ENCODE measurements at places on chromosomes 11 and 22.

DNA sequence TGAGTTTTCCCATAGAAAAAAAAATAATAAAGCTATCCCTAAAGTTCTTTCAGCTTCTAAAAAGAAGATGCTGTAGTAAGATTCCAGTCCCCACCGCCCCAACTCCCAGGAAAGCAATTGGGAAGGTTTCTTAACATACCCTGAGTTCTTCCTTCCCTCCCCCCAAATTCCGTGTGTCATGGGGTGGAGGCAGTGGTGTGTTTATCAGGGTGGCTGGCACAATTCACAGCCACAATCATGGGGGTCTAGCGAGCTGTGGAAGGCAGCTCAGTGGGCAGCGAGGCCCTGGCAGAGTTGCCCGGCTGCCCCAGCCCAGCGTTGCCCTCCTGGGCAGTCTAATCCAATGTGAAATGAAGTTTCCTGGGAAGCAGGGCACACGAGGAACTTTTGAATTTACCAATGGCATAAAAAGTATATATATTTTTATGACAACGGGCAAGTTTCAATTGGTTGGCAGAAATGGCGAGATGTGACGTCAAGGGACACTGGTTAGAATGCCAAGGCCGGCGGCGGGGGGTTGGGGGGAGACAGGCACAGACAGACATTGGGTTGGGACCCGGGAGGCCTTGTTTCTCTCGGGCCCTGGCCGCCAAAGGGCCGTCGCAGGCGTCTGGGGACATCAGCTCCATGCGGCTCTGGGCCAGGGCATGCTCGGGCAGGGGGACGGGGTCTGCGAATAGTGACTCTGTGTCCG, 80.7 kb upstream of the PPARA start:
- peak; percentile 98 for DNase-seq

DNA sequence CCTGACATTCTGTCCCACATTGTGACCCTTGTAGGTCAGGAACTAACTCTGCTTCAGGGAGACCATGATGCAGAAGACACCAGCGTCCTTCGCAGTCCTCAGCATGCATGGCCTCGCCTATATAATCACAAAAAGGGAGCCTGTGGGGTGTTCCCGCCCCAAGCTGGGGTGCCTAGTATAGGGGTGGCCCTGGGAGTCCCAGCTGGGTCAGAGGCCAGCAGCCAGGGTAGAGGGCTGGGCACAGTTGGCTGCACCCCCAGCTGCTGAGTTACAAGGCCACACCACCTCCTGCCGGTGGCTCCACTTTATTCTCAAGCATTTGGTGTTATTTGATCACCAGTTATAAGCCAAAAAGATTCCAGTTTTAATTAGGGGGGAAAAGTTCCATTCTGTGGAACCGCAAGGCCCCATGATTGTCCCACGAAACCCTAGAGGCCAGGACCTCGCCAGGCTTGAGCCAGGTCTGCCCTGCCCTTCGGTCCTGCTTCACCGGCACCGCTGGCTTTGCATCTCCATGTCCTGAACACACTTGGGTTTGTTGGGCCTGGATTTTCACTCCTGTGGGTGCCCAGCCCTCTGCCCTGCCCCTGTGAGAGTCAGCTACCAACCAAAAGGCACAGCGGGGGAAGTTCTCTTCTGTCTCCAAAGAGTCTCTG, 15.0 kb upstream of the GNB1L start:
- DNase-seq = no peak

- no peak for DNase-seq
Measured at GRCh38 chr11:70631624-70632047, 233.3 kb downstream of the CTTN start.

GRCh38 chr11:67307545-67308001, 4.2 kb downstream of the SSH3 start:
- no peak for DNase-seq

DNA sequence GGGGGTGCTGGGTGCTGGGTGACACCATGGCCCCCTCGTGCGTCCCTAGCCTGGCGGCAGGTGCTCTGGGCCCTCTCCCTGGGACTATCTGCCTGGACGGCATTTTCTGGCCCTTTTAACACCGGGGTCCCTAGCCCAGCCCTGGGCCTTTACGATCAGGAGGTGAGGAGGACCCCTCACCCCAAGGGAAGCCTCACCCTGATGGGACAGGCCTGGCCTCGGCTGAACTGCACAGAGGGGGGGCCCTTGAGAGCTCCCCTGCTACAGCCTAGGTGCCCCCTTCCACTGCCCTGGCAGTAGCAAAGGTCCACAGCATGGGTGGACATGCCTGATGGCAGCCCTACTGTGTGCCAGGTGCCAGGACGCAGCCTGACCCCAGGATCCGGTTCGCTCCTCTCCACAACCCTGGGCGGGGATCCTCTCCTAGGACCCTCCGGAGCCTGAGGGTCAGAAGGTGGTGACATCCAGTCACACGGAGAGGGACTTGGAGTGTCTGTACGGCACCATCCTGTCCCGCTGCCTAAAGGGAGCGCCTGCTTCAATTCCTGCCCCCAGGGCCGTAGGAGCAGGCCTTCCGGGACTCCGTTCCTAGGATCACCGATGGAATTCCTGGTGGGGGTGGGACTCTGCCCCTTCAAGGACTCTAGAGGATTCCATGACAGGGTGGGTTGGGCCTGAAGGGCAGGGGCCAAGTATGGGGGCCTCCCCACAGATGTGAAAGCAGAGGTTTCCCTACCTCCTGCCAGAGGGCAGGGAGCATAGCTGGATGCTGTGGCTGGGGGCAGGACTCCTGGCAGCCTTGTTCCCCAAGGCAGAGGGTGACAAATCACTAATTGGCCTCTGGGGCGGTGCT, 33.0 kb upstream of the TH start:
- DNase-seq = no peak

- no peak for DNase-seq
Measured at GRCh38 chr11:131924457-131925201, 554.2 kb downstream of the NTM start.

GRCh38 chr11:1853376-1854131, 670 bp downstream of the LSP1 start:
- DNase-seq = no peak

DNA sequence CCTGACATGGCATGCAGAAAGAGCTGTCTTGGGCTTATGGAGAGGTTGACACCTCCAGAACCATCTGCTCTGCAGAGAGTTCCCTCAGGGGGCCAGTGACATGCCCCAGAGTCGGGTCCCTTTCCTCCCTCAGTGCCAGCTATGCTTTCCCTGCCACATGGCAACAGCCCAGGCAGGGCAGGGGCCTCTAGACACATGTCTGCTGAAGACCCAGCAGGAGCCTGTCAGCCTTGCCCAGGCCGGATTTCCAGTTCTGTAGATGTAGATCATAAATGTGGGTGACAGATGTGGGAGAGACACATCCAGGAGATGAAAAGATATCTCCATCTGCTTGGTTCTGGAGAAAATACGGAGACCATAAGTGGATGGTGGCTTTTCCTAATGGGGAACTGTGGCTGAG, 25.5 kb downstream of the NAV2 start:
- DNase-seq = peak; percentile 97

All from NCI-H1694 (cell line).